ENCODE measurements at places on chromosomes 12 and 14.

GRCh38 chr12:6192604-6193380 is 7.4 kb upstream of the CD9 start:
- DNase-seq, result no peak

DNA sequence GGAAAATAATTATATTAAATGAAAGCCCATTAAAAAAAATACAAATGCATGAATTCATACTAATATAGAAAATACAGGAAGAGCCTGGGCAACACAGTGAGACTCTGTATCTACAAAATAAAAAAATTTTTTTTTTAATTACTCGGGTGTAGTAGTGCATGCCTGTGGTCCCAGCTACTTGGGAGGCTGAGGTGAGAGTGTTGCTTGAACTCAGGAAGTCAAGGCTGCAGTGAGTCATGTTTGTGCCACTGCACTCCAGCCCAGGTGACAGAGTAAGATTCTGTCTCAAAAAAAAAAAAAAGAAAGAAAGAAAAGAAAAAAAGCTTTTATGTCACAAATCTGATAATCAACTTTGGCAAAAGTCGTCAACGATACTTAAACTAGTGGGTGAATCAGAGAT is 80.6 kb upstream of the PLEKHA5 start:
- DNase-seq, result no peak

DNA sequence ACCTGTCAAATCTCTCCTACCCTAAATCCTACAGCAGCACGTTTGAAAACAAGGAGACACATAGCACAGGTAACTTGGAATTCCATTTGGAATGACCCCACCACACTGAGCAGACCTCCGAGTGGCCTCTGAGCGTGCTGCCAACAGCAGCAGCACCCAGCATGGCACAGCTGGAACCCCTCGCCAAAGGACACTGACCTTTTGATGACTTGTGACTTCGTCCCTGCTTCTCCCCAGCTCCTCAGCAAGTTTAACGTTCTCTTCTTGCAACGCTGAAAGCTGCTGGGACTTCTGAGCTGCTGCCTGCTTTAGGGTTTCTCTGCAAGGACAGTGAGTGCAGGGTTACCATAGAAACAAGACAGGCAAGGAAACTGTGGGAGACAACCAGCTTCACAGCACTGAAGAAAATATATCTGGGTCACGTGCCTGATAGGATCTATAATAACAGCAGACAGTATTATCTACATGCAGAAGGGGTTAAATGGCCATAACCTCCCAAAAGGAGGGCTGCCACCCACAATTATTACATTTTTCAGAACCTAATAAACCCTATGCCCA is 43.3 kb upstream of the VPS33A start:
- no peak for DNase-seq

DNA sequence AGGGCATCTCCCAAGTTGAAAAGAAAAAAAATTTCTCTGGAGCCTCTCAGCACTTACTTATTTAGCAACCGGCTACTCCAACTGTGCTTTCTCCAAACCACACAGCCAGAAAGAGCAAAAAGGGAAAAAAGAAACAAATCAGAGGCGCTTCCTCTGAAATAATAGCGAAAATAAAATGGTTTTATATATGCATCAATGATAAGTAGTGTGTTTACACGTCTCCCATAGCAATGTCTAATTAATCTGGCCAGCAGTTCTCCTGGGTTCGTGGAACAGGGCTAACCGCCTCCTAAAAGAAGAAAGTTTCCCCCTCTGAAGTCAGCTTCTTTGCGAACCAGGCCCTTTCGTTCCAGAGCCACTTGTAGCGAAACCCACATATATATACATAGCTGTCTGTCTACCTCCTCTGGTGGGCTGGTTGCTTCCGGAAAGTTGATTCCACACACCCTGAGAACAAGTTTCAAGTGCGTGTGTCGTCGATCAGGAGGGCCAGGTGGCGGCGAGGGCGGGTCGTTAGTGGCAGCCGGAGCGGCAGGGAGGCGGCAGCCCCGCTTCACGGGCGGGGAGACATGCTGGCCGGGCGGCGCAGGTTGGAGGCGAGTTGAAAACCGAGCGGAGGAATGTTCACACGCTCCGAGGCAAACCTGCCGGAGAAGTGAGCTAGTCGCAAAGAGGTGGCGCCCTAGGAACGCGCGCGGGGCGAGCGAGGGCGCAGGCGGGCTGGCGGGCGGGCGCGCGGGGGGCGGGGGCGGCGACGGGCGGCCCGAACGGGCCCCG is 2.7 kb downstream of the PTHLH start:
- no peak for DNase-seq

GRCh38 chr12:118645219-118645618 is 268.9 kb downstream of the SUDS3 start:
- peak; percentile 9 for DNase-seq

GRCh38 chr12:25284024-25284423 is 33.3 kb upstream of the KRAS start:
- no peak for DNase-seq

- DNase-seq, result no peak
Observed at GRCh38 chr12:2335513-2335912, 282.7 kb downstream of the CACNA1C start.

All from large intestine (tissue), 12 donors.